ENCODE measurements at places on chromosomes 11 and 22.

DNA sequence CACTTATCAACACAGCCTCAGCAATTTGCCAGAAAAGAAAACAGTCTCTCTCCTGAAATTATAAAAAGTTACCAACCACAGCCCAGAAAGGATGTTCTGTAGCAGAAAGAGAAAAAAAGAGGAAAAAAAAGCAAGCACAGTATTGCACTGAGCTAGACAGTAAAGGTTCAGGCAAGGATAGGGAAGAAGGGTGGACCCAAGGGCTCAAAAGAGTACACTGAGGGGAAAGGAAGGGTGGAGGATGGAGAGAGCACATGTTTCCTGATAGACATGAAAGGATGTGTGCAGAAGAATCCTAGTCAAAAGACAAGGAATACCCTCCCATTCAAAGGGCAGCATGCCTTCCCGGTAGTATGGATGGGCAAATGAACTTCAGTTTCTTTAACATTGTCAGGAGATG lies 59.1 kb downstream of the RRAS2 start:
- DNase-seq = no peak

DNA sequence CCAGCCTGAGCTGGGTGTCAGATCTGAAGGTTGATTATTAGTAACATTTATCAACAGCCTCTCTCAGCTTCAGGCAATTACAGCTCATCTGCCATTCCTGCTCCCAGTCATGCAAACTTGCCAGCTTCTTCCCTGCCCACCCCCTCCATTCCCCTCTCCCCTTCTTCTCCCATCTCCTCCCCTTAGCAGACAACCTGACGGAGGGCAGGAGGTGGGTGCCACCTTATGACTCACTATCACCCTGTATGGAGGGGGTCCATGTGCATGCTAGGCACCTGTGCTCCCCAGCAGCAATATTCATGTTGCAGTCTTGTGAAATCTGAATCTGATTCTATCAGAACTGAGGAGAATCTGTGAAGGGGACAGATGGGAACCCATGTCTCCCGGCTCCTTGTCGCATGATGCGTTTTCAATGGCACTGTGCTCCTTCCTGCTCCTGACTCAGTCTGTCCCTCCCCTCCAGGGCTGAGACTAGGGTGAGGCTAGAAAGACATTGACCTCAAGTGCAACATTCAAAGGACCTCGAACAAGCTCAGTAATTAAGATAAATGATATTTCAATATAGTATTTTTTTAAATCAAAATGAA lies 46.3 kb upstream of the TUB start:
- DNase-seq = no peak

DNA sequence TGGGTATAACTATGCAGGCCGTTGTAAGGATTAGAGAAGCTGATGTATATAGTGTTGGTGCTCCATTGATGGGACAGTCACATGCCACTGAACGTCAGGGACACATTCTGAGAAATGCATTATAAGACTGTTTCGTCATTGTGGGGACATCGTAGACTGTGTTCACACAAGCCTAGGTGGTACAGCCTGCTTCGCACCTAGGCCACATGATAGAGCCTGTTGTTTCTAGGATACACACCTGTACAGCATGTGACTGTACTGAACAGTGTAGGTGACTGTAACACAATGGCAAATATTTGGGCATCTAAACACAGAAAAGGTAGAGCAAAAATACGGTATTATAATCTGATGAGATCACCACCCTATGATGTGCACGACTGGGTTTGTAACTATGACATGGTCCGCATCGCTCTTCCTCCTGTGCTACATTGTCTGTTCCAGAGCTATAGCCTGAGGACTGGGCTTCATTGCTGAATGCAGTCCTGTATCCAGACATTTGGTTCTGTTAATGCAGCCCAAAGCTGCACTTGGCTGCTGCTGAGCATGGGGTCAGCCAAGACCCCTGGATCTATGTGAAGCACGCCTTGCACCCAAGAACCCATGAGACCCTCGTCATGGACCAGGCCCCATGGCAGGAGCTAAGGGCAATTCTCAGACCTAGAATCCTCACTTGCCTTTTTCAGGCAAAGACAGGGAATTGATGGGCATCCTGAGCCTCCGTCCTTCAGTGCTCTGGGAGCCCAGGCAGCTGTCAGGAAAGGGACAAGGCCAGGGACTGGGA lies 51.1 kb upstream of the THY1 start:
- DNase-seq = no peak

GRCh38 chr22:36221799-36222751 lies 17.3 kb downstream of the APOL2 start:
- peak; percentile 42 for DNase-seq

DNA sequence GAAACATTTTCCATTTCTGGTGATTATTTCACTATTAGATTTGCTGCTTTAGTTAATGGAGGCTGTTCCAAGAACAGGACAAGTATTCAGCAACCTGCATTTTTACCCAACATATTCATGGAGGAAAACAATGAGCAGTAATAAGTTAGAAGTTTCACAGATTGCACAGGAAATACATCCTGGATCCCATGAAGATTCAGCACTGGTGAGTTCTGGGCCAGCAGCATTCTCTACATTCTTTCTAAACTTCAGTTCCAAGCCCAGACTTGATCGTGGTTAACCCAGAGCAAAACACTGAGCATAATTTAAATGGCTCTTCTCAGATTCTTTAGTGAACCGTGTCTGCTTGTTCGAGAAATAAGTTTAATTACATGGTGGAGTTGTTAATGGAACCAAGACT lies 3.8 kb downstream of the FJX1 start:
- DNase-seq = peak; percentile 90

- DNase-seq = peak; percentile 62
These were observed 35.8 kb upstream of the HSD17B12 start for GRCh38 chr11:43644621-43645299.

- DNase-seq = no peak
These were observed 21.9 kb downstream of the HSPA8 start for GRCh38 chr11:123040111-123040432.

GRCh38 chr11:128878455-128878854 lies 11.4 kb upstream of the KCNJ1 start:
- DNase-seq = no peak

DNA sequence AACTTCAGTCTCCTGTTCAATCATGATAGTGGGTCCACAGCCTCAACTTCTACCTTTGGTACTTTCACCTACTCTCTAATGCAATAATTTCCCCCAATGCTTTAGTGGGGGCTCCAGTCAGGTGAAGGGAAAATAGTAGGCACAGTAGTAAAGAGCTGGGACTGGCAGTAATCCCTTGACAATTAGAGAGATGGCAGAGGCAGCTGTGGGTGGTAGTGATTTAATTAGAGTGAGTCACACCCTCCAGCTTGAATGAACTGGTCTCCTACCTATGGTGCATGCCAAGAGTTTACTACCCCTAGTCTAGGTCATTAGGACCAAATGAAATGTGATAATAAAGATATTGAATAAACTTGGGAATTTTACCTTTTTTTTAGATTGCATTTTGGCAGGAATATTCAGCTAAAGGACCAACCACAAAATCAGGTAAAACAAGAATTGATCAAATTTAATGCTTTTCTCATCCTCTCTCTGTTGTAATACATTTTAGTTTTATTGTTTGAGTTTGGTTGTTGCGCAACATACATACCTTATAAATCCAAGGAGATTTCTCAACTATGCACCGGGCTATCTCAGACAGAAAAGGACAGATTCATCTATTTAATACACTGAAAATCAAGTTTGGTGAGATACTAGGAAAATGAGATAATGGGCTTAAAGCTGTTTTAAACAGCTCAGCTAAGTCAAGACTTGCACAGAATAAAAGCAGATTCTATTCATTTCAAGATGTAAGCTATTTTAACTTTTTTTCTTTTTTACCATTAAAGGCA lies 9.0 kb downstream of the PRRG4 start:
- DNase-seq = peak; percentile 67

DNA sequence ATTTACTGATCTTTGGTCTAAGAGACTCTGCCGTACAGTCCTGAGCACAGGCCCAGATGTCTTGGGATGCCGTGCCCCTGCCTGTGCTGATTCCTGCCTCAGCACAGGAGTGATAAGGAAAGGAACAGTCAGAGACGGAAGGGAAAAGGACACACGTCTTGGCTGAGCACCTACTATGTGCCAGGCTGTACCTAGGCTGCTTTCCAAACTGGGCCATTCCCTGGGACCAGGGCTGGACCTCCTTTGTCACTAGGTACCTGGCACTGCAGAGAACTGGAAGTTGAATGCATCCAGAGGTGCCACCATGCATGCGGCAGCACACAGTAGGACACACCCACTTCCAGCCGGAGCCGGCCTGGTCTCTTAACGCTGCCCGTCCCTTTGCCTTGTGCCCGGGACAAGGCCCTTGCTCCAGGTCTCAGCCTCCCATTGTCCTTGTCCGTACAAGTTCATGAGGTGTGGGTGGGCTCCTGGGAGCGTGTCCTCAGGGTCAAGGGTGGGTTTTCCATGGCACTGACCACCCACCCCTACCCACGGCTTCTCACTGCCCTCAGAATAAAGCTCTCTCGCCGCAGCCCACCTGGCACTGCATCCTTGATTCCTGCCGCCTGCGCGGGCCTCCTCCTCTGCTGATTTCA lies 1.1 kb upstream of the SSTR3 start:
- no peak for DNase-seq

DNA sequence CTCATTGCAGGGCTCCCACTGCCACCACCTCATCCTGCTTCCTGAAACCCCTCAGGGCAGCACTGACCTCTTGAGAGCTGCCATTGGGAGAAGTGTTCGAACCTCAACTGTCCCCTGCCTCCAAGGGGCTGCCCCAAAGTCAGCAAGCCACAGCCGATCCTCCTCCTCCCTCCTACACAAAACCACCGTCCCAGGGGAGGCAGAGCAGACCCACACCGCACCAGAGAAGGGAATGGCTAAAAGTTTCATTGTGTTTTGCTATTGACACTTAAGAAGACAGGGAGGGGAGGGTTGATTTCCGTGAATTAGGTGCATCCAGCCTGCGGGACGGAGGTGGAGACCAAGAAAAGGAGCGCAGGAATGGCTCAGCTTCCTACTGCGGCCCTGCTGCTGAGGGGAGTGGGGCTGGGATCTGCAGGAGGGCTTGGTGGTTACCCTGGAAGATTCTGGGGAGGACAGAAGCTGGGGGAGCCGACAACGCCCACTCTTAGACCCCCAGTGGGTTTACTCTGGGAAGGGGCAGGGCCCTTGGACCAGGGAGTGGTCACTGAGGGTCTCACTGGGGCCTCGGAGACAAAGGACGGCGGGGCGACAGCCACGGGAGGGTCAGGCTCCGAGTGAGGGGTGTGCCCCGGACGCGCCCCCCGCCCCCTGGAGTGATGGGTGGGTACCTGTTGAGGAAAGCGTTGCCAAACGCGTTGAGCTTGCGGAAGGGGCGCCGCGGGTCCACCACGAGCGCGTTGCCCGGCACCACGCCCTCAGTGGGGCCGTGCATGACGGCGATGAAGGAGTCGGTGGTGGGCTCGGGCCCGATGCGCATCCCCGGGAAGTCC lies 815 bp downstream of the EHD1 start:
- DNase-seq = no peak

GRCh38 chr11:2927121-2927800 lies 2.0 kb downstream of the PHLDA2 start:
- no peak for DNase-seq

DNA sequence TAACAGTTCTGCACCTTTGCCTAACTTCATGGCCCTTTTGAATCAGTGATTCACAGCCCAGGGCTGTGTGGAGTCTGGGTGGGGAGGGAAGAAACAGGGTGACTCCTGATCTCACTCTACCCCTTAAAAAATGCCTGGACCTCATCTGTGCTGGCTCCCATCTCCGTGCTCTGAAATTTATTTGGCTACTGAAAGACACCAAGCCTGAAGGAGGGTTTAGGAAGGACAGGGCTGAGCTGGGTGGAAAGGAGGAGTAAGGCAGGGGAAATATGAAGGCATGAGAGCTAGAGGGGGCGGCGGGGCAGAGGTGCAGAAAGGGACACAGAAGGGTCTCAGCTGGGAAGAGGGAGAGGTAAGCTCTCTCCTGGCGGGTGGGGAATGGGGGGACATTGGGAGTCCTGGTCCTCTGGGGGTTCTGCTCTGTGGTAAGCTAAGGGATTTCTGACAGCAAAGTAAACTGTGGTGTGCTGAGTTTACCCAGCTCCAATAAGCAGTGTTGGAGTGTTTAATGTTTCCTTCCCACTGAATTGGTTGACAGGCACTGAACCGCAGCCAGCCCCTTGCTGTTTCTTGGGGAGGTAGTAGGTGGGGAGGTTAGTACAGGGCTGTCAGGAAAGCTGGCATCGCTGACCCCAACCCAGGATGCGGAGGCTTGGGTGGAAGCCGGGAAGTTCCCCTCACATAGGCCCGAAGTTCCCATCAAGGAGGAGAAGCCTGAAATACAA lies 71.1 kb downstream of the RPUSD4 start:
- DNase-seq = peak; percentile 67

DNA sequence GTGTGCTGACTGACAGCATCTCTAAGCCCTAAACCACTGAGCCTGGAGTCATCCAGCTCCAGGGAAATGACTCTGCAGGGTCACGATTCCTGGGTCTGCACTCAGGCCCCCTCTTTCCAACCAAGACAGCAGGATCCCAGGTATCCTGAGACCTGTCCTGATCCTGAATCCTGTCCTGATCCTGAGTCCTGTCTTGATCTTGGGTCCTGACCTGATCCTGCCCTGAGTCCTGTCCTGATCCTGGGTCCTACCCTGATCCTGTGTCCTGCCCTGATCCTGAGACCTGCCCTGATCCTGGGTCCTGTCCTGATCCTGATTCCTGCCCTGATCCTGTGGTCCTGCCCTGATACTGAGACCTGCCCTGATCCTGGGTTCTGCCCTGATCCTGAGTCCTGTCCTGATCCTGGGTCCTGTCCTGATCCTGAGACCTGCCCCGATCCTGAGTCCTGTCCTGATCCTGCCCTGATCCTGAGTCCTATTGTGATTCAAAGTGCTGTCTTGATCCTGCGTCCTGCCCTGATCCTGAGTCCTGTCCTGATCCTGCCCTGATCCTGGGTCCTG lies 1.4 kb upstream of the KRTAP5-6 start:
- no peak for DNase-seq

DNA sequence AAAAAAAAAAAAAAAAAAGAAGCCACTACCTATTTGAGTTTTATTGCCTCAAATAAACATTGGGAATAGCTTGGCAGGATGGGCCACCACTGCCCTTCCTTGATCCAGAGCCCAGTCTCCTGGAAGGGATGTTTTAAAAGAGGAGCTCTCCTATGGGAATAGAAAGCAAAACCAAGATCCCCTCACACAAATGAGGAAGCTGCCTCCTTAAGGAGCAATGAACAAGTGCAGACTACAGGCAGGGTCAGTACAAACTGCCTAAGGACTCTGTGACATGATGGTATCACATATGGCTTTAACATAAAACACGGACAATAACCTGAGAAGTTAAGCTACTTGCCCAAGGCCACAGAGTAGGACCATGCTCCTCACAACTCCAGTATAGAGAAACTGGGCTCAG lies 120.8 kb downstream of the NAT10 start:
- no peak for DNase-seq

All from amniotic epithelial cell (primary cell).